ENCODE measurements at places on chromosomes 1 and 21.

GRCh38 chr1:21523297-21523813 is 14.1 kb downstream of the ALPL start:
- DNase-seq: no peak

DNA sequence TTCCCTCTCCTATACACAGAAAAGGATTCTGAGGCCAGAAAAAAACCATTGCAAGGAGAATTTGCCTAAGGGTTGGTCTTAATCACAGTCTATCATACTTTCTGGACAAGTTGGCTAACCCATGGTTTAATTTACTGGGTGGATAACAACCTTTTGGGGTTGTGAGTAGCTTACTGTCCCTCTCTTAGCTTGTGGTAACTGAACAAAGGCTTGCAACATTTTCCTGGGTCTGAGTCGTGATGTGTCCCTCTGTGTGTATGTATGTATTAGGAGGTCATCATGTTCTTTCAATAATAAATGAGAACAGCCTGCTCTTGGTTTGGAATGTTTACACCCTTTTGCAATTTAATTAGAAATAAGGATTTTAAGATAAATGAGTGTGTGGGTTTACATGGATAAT is 36.7 kb downstream of the PAPPA2 start:
- no peak for DNase-seq

- DNase-seq: no peak
Measured at GRCh38 chr21:37956772-37957171, 40.5 kb upstream of the KCNJ6 start.

GRCh38 chr21:29215709-29216108 is 83.0 kb upstream of the BACH1 start:
- DNase-seq: no peak

- DNase-seq: no peak
Measured at GRCh38 chr1:241533326-241534115, 1.3 kb downstream of the KMO start.

DNA sequence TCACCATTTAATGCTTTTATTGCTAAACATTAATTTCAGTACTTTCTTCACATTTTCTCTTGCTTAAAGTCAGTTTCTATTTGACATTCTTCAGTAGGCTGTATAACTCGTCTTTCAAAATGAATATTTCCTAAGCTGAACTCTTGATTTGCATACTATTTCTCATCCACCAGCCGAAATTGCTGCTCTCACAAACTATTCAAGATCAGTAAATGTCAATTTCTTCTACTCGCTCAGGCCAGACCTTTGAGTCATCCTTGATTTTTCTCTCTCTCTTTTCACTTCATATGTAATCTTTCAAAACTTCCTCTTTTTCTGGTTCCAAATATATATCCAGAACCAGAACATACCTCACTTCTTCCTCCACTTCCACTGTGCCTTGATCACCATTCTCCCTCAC is 990.0 kb downstream of the KCNT2 start:
- no peak for DNase-seq

GRCh38 chr1:75469586-75470173 is 141.2 kb downstream of the SLC44A5 start:
- no peak for DNase-seq

DNA sequence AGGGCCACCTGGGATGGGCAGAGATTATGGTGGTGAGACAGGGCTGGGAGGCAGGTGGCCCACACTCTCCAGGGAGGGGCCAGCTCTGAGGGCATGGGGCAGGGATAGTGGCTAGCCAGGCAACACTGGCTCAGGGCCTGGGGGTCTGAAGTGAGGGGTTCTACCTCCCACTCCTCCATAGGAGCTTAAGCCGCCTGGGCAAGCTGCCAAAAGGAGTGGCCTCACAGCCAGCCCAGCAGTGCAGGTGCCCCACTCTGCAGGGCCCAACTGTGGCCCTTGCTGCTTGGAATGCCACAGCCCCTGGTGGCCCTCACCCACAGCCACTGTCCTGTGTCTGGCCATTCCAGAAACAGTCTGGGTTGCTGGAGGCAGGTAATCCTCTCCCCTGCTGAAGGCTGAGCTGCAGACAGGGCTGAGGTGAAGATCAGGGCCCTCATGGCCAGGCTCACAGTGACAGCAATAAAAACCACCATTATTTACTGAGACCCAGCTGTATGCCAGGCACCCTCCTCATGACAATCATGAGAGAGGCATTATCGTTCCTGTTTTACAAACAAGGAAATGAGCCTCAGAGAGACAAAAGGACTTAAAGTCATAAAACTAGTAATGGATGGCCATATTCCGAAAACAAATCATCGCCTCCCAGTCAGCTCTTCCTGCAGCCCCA is 31.0 kb downstream of the KIF21B start:
- DNase-seq: no peak

GRCh38 chr1:204977318-204977717 is 65.7 kb upstream of the CNTN2 start:
- DNase-seq: no peak
